ENCODE measurements at places on chromosomes 16 and 17.

DNA sequence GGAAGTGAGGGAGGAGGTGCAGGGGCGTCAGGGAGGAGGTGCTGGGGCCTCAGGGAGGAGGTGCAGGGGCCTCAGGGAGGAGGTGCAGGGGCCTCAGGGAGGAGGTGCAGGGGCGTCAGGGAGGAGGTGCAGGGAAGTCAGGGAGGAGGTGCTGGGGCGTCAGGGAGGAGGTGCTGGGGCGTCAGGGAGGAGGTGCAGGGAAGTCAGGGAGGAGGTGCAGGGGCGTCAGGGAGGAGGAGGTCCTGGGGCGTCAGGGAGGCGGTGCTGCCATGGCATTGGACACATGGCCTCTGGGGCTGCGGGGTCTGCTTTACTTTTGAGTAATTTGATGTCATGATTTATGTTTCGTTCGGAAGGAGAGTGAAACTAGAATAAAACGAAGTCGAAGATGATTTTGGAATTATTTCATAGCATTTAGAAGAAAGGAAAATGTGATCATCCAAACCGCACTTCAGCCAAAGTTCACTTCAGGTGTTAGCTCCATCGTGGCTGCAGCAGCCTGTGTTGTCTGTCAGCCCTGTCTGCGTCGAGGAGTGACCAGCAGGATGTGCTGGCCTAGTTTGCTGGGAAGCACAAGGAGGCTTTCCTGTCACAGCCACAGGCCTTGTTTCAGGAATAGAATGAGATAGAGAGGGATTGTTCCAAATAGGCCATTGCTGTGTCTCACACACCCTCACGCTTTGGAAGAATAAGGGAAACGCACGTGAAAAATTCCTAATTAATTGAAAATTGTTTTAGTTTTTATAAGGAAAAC, 42.8 kb downstream of the RAB11FIP3 start:
- no peak for DNase-seq

DNA sequence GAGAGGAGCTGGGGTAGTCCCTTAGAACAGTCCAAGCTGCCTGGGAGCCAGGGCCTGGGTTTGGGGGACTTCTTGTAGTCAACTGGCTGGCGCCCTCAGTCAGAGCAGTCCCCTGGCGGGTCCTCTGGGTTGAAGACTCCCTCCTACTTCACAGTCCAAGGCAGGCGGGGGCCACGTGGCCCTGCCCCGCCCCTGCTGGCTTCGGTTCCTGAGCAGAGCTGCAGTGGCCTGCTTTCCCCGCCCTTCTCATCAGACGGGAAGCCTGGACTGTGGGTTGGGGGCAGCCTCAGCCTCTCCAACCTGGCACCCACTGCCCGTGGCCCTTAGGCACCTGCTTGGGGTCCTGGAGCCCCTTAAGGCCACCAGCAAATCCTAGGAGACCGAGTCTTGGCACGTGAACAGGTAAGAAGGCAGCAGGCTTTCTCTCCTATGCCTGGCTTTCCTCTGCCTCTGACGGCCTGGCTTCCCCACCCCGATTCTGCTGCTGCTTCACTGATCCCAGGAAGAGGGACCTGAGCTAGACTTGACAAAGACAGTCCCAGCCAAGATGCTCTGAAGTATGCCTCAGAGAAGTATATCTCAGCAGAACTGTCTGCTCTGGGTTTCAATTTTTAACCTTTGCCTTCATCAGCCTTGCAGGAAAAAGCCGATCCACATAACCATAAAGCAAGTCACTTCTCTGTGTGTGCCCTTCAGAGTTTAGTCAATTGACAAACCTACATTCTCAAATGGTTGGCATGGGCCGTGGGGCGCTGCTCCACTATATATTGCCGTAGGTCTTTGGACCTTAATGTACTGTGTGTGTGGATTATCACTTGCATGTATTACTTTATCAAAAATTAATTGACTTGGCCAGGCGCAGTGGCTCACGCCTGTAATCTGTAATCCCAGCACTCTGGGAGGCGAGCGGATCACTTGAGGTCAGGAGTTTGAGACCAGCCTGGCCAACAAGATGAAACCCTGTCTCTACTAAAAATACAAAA, 56.3 kb downstream of the SF3B3 start:
- DNase-seq: no peak

GRCh38 chr16:85136702-85137322, 24.5 kb upstream of the CIBAR2 start:
- no peak for DNase-seq

DNA sequence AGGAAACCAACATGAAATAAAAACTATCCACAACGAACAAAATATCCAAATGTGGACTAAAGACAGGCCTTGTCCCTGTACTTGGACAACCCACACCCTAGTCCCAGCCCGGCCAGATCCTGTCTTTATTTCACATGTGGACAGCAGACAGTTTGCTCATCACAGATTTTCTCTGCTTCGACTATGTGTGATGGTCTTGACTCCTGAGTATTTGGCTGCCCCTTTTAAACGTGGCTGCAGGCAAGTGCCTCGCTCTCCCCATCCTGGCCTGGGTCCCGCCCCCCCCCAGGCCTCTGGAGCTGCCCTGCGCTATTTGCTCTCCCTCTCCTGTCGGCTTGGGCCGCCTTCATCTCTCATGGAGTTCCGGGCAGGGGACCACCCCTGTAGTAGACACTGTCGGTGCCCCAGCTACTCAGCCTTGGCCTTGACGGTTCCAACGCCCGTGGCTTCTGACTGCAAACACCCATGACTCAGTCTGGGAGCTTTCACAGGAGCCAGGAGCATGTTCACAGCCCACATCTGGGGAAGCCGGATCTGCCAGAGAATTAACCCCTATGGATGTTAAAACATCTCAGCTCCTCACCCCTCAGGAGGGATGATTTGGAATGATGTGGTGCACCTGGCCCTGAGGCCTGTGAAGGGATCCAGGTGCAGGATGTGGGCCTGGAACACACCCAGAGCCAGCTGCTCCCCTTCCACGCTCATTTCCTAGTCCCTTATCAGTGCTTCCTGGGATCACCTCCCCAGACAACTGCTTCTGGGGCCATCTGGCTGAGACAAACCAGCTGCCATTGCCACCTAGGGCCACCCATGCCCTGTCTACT, 229.7 kb upstream of the RPL38 start:
- no peak for DNase-seq

DNA sequence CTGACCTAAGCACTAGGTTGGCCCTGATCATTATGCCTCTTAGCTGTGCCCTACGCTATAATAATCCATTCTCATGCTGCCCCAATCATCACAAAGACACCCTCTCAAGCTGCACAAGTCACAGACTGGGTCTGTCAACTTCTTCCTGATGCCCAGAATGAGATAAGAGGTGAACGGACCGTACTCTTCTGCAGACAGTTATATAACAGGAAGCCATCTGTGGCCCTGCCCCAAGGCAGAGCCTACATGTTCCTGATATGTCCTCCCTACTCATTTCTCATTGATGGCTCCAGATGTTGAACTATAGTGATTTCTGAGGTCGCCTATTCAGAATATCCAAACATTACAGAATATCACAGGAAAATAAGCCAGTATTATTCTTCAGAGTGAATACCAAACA, 471.6 kb upstream of the ERCC4 start:
- DNase-seq: no peak

DNA sequence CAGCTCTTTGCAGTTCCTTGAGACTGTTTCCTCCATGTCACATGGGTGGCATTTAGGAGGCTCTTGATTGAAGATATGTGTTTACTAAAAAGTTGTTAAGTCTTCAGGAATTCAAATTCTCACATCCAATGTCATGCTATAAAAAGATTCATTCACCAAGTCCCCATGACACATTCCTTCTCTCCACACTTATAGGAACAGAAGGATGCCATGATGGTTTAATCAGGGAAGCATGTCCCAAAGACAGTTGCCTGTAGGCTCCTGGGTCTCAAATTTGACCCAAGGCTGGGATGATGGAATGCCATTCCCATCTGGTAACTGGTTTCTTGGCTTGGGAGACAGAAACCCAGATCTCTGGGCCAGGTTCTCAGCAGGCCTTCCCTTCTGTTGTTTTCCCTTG, 140.6 kb upstream of the SOX9 start:
- no peak for DNase-seq

DNA sequence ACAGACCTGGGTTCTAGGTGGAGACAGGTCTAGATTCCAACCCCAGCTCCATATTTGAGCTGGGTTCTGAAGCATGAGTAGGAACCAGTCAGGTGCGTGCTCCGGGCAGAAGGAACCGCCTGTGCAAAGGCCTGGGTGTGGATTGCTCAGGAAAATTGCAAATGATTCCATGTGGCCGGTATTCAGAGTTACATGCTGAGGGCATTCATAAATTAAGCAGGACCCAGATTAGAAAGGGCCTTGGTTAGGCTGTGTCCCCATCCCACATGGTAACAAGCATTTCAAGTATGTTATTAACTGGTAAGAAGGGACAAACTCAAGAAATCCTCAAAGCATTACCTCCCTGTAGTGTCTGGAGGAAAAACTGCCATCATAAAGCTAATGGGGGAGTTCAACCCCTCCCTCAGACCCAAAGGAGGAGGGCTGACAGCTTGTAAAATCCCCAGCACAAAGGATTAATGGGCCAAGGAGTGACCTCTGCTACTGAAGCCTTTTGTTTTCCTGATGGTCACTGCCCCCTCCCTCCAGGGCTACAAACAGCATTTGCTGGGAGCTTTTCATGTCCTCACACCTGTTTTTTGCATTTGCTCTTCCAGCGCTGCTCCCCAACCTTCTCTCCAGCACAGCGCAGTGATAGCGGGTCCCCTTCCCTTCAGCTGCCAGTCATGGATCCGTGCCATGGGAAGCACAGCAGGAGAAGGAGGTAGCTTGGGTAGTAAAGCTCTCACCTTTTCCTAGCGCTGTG, 218.0 kb downstream of the C16orf95 start:
- DNase-seq: no peak

GRCh38 chr16:23225109-23225508, 42.6 kb downstream of the SCNN1G start:
- no peak for DNase-seq

GRCh38 chr17:57629470-57629869, 115.6 kb downstream of the CCDC182 start:
- no peak for DNase-seq

DNA sequence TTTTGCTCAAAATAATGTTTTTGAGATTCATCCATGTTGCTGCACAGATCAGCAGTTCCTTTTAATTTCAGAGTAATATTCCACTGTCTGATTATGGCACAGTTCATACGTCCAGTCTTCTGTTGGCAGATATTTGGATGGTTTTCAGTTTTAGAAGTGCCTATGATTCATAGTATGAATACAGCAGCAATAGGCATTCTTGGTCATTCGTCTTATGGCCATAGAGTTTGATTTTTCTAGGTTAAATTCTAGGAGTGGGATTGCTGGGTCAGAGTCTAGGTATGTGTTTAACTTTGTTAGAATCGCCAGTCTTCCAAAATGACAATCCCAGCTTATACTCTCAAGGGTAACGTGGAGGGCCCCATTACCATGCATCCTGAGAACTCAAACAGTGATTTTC, 11.5 kb upstream of the IL34 start:
- DNase-seq: peak; percentile 63

DNA sequence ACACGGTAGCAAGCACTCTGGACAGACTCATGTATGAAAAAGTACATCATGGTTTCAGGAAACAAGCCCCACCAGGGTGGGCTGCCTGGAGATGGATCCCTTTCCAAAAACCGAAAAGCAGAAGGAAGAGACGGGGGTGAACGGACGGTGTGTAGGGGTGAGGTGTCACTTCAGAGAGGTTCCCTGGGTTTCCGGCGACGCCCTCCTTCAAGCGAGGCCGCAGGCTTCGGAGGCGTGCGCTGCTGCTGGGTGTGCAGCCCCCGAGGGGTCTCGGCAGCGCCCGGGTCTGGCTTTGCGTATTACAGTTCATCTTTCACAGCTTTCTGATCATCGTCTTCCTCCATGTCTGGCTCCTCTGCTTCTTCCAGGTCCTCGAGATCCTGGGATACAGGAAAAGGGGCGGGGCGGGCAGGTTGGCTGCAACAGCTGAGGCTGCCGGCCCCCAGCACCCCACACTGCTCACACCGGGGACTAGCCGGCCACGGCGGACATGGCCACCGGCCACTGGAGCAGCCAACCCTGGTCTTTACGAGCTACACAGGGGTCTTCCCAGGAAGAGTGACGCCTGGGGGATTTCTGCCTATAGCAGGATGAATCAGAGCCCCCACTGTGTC, 9.0 kb upstream of the PPP1R27 start:
- no peak for DNase-seq

DNA sequence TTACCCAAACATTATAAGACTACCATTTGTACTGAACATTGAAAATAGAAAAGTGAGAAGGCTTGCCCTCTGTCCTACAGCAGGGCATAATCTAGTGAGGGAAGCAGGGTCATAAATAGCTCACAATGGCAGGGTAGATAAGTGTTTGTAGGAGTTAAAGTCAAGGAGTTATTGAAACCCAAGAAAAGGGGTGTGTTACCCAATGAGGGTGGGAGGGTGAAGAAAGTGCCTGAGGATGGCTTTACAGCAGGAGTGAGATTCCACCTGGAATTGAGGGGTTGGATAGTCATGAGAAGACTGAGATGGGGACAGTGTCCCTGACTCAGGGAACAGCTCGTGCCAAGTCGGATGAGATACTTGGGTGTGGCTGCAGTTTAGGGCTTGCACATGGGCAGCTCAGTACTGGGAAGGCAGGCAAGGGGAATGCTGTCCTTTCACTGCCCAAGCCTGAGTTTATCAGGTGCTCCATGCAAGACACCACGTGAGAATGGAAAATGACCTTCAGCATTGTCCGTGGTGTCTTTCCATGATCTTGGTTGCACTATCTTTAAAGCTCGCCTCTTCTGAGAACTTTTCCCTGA, 393.2 kb upstream of the MAF start:
- no peak for DNase-seq

DNA sequence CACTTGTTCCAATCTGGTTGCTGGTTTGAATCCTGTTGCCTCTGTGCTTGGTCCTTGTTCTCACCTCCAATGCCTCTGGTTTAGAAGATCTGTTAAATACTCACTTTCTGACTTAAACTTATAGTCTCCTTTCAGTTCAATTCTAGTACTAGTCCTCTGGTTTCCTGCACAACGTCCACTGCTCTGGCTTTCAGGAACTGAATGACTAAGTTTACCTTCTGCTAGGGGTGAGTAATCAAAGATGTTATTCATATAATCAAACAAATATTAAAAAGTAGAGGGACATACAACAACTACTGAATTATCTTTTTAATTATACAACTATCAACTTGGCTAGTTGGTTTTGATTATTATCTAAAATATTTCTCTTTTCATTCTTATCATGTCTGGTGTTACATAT, 496.4 kb upstream of the TOM1L1 start:
- DNase-seq: no peak

All from IMR-90 (cell line).